Activated naive CD4-positive, alpha-beta T cell treated with anti-CD3 and anti-CD28 coated beads, Interleukin-2, amount 50 U/mL, for 72 hours (primary cell): ENCODE measurements at places on chromosomes 11 and 22. TPM values are rescaled to one million over a fixed set of nuclear protein-coding genes. Genes with fewer than 3 reads are reported as not detected.

DNA sequence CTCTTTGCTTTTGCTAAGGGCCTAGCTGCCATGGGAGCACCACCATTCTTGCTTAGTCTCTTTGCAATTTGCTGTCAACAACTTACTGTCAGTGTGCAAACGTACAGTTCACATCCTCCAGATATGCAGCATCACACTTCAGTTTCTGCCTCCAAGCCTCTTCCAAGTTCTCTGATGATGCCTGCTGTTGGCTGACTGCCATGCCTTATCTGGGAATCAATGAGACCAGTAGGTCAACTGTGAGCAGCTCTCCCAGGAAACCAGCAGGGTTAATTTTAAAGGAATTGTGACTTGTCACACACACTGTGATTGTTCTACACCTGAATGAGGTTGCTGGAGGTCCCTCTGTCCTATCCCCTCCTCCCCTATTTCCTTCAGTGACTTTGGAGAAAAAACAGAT, 56.0 kb downstream of the COPB1 start:
- no peak for DNase-seq

DNA sequence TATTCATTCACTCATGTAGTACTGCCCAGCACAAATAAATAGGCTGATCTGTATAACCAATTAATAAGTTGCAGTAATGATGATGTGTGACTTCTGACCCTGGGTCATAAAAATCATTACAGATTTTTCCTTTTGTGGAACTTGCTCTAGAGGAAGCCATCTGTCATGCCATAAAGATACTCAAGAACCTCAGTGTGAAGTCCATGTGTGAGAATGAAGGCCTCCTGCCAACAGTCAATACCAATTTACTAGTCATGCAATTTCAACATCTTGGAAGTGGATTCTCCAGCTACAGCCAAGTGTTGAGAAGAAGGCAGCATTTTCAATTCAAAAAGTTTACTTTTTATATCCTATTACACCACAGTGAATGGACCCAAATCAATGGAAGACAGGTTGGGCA, 435.6 kb upstream of the LRRC4C start:
- no peak for DNase-seq

- no peak for DNase-seq
Measured at GRCh38 chr11:2708757-2709281, 9.0 kb upstream of the KCNQ1OT1 start.

The CRYBA4 gene
- total RNA-seq = not detected

GRCh38 chr11:95324826-95325225, 93.8 kb upstream of the SESN3 start:
- DNase-seq = no peak

The SLC22A12 gene
- total RNA-seq = not detected
